ENCODE measurements at places on chromosomes 1 and 21.
A peak's percentile ranks its signal among the peaks of the same experiment; 100 is the strongest.

DNA sequence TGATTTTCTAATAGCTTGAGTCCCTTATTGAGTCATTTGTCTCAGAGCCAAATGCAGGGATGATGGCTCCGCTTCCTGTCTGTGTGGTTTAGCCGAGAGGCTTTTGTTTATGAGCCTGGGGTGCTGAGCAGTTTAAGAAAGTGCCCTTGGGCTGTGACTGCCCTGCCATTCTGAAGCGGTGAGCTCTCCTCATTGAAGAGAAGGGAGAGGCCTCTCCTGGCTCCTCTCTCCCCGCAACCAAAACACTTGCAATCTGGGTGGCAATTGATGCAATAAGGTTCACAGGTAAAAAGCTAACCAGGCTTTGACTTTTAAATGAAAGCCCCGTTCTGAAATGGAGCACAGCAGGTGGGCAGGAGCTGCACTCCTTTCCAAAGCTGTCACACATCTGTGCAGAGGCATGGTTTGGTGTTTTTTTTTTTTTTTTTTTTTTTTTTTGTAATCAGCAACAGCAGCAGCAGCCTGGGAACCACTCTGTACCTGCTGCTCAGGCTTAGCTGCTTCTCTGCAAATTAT is 403.7 kb downstream of the SIPA1L2 start:
- no peaks in the 10 kb centered on the region for H3K4me1 ChIP-seq
- H3K27me3 ChIP-seq = no peaks in the 10 kb centered on the region
- no peaks in the 10 kb centered on the region for H3K36me3 ChIP-seq

DNA sequence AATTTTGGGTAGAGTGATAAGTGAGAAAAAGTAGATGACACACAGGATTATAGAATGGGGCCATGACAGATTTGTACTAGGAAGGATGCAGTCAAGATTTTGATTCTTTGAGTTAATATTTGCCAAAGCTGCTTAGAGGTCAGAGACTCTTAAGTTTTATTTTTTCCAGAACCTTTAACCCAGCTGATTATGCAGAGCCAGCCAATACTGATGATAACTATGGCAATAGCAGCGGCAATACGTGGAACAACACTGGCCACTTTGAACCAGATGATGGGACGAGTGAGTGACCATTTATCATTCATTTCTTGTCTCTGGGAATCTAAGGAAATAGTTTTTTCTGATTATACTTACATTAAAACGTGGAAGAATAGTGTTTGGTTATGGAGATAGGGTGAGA is 16.1 kb downstream of the UBAP2L start:
- H3K4me1 ChIP-seq = peaks cover 57% of the 10 kb centered on the region
- no peak overlapping the region for H3K4me3 ChIP-seq
- peak overlapping the region; percentile 80 for H3K27ac ChIP-seq
- no peaks in the 10 kb centered on the region for H3K27me3 ChIP-seq
- peaks cover 21% of the 10 kb centered on the region for H3K36me3 ChIP-seq

DNA sequence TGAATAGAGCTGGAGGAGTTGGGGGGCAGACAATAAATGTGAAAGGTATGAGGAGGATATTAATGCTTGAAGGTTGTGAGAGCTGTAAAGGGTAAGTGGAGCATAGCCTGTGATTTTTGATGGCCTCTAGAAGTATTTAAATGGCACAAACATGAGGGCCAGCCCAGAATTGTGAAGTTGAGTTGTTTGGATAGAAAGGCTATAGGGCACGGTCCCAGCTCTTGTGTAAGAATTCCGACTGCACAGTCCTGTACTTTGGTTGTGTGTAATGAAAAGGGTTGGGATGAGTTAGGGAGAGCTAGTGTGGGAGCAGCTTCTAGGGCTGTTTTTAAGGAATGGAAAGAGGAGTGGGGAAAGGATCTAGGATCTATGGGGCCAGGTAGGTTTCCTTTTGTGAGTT is 665.5 kb downstream of the USP25 start:
- no peaks in the 10 kb centered on the region for H3K4me1 ChIP-seq
- no peak for DNase-seq
- no peak overlapping the region for H3K4me3 ChIP-seq

- H3K4me1 ChIP-seq = no peaks in the 10 kb centered on the region
- H3K36me3 ChIP-seq = no peaks in the 10 kb centered on the region
- no peak overlapping the region for H3K27ac ChIP-seq
- DNase-seq = no peak
These were observed 71.3 kb upstream of the TLR5 start for GRCh38 chr1:223214261-223214807.

DNA sequence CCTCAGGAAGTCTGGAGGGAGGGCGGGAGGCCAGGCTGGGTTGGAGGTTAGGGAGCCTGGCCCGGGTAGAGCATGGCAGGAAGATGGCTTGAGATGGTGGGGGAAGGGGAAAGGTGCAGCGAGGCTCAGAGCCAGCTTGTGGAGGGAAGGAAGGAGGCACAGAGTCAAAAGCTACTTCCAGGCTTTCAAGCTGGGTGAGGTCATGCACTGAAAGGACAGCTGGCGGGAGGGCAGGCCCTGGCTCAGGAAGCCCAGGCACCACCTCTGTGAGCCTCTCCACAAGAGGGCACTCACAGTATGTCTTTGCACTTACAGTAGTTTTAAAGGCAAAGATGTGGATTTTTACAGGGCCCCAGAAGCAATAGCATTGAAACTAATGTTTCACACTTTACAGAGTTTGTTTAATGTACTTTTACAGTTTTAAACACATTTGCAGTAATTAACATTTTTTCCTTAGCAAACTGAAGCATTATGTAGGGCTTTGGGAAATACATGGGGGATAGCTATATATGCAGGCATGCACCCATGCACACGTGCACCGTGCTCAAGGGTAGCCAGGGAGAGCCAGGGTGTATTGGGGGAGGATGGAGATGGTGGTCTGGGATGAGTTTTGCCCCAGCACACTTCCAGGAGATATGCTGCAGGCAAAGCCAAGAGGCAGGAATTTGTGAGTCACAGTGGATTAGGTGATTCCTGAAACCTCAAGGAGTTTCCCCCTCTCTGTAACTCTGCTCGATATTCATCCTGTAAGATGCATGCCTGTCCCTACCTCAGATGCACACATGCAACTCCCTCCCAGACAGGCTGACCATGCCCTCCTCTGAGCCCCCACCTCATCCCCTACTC is 6.1 kb upstream of the ADAM15 start:
- H3K4me1 ChIP-seq = peaks cover 69% of the 10 kb centered on the region
- H3K27ac ChIP-seq = no peak overlapping the region
- no peaks in the 10 kb centered on the region for H3K36me3 ChIP-seq
- peaks cover 21% of the 10 kb centered on the region for H3K27me3 ChIP-seq
- DNase-seq = peak; percentile 79
